Activated CD4-positive, CD25-positive, alpha-beta regulatory T cell treated with anti-CD3 and anti-CD28 coated beads, Interleukin-2, amount 50 U/mL, for 72 hours (primary cell): ENCODE measurements at places on chromosomes 3 and 15.

GRCh38 chr15:79314811-79315210 lies 3.9 kb downstream of the TMED3 start:
- DNase-seq, result no peak

GRCh38 chr15:68638953-68639515 lies 60.2 kb downstream of the CORO2B start:
- no peak for DNase-seq

DNA sequence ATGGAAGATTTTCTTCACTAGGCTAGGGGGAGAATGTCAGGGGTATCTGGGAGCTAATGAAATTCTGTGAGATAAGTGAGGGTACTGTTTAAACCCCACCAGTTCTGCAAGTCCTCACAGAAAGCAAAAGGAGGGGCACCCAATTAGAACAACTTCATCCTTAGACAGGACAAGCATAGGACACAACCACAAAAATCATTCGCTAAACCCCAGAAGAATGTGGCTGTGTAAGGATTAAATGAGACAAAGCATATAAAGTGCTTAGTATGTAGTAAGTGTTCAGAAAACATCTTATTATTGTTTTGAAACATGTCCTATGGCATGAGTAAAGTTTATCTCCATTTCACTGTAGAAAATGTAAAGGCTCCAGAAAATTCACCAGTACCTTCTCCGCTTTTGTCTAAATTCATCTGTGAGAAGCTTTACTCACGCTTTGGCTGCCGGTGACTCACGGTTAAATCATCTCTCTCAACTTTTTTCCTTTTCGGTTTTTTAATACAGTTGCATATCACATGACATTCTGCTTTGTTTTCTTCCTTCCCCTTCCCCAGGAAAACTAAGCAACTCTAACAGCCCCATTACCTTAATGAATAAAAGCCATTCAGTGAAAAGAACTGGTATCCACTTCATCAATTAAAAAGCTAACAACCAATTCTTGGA lies 1.7 kb downstream of the CLRN1 start:
- DNase-seq, result no peak

GRCh38 chr3:195591220-195591619 lies 7.5 kb upstream of the APOD start:
- DNase-seq, result no peak

DNA sequence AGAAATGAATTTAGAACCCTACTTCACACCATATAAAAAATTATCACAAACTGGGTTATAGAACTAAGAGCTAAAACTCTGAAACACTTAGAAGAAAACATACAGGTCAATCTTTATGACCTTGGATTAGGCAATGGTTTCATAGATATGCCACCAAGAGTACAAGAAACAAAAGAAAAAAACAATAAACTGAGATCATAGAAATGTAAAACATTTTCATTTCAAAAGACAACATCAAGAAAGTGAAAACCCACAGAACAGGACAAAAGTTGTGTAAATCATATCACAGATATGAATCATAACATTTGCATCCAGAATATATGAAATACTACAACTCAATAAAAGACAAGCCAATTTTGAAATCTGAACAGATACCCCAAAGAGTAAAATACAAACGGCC lies 72.4 kb downstream of the TBL1XR1 start:
- DNase-seq, result no peak

- no peak for DNase-seq
Measured at GRCh38 chr3:107988460-107989175, 102.2 kb downstream of the CD47 start.
